ENCODE measurements at places on chromosomes 1 and 21.

DNA sequence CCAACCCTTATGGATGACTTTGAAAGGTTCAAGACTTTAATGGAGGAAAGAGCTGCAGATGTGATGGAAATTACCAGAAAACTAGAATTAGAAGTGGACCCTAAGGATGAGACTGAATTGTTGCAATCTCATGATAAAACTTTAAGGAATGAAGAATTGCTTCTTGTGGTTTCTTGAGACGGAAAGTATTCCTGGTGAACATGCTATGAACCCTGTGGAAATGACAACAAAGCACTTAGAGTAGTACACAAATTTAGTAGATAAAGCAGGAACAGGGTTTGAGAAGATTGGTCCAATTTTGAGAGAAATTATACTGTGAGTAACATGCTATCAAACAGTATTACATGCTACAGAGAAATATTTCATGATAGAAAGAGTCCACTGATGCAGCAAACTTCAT, 215.4 kb downstream of the OMA1 start:
- DNase-seq: no peak

DNA sequence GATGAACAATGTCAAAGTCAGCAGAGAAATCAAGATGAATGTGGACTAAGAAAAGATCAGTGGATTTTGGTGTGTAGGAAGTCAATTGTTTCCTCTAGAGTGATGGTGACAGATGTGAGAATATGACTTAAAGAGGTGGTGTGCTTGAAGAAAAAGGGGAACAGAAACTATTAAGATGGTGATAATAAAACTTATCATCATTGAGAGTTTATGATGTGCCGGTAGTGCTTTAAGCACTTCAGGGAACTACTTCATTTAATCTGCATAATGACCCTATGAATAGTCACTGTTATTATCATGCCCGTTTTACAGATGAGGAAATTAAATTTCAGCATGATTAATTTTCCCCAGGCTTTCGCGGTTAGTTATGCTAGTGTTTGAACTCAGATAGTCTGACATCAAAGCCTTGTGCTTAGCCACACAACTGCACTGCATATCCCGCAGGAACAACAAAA, 246.9 kb upstream of the LRRC7 start:
- DNase-seq: no peak

- DNase-seq: no peak
These were observed 39.5 kb downstream of the TENT5C start for GRCh38 chr1:117645343-117645742.

DNA sequence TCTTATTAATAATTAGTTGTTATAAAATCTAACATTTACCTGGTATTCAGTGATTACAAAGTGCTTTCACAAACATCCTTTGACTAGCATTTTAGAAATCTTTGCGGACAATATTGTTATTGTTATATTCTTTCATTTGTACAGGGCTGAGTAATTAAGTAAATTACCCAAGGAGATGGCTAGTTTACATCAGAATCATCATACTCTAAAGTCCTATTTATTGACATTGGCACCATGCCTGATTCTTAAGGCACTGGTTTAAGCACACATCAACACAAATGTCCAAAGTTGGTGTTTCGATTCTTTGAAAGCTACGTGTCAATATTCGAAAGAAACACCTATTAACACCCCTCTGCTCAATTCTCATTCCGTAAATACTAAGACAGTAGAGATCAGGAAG, 424.6 kb upstream of the CHRM3 start:
- DNase-seq: no peak

- DNase-seq: no peak
These were observed 145.0 kb upstream of the FGGY start for GRCh38 chr1:59151860-59152259.

DNA sequence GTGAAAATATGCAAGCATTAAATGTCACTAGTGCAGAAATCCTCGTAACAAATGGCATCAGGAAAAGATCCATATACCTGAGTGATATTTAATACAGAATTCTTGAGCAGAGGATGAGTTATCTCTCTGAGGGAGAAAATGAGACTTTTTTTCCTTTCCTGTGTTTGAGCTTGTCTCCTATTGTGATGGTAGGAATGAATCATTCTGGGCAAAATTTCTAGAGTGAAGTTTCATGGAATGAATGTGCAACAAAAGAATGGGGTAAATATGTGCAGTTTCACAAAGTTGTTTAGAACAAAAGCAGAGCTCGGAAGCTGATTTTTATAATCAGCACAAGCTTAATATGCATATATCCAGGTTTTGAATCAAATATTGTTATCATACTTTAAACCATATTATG, 4.6 kb downstream of the CTPS1 start:
- DNase-seq: no peak

GRCh38 chr1:172040466-172040865, 199.2 kb downstream of the DNM3 start:
- DNase-seq: no peak

DNA sequence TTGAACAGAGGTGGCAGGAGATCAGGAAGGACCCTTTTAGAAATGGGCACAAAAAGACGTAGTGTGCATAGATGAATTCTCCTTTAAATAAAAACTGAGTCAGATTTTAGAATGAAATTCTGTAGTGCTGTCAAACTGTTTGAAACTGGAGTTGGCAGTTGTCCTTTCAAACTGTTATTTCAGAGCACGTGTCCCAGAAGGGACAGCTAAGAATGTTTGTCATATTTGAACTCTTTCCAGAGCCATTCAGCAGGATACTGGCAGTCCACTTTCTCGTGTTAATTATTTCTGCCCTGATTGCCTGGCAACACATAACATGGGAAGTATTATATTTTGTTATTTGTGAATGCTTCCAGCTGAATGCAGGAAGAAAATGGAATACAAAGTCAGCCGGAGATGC, 212.3 kb upstream of the DPYD start:
- DNase-seq: no peak

DNA sequence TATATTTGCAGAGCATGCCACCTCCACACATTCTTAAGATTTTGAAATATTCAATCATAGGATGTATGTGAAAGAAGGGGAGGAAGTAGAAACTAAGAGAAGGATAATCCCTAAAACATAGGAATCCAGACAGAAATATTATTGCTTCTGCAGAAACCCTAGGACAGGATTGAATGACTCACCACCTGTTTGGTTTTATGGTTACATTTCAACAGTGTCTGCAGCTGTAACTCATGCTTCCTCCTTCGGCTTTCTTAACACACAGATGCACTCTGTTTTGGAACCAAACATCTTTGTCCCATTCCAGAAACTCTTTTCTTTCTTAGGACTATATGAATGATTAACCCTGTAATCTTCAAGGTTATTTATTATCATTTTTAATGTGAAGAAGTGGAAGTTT, 20.7 kb downstream of the RGS7 start:
- DNase-seq: peak; percentile 49

GRCh38 chr1:26468911-26469310, 3.3 kb upstream of the HMGN2 start:
- no peak for DNase-seq

- DNase-seq: no peak
These were observed 2.5 kb upstream of the GJC2 start for GRCh38 chr1:228147151-228147693.

DNA sequence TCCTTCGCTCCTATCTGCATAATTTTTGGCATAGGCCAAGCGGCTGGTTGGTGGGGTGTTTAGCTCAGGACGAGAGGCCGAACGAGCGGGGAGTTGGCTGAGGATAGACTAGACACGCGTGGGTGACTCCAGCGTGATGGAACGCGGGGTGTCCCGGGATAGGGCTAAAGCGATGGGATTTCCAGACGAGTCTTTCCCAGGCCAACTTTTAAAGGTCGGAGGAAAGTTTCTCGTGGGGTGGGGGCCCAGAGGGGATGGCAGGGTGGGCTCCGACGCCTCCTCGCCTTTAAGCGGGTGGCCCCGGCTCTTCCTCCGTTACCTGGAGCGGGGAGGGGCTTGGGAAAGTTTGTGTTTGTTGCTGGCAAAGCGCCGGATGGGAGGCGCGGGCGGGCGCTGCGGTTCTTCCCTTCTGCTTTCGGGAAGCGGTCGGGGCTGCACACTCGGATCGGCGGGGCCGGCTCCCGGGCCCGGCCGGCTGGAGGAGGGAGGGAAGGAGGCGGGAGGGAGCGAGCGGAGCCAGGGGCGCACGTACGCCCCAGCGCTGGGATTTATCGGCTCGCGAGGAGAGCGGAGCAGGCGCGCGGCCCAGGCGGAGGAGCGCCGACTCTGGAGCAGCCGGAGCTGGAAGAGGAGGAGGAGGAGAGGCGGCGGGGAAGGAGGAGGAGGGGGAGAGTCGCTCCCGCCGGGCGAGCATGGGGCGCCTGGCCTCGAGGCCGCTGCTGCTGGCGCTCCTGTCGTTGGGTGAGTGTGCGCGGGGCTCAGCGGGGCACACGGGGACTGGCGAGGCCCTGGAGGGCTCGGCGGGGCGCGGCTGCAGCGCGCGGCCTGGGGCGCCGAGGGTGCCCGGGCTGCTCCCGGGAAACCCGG, at the start of gene PTGFRN:
Gene PTGFRN (plus strand): TSS at position 405 of the 867 bp plus-strand sequence. CDS start 288 bp downstream, at position 693.
- DNase-seq: peak; percentile 52

- DNase-seq: no peak
These were observed 24.2 kb upstream of the C1orf174 start for GRCh38 chr1:3924186-3924824.

DNA sequence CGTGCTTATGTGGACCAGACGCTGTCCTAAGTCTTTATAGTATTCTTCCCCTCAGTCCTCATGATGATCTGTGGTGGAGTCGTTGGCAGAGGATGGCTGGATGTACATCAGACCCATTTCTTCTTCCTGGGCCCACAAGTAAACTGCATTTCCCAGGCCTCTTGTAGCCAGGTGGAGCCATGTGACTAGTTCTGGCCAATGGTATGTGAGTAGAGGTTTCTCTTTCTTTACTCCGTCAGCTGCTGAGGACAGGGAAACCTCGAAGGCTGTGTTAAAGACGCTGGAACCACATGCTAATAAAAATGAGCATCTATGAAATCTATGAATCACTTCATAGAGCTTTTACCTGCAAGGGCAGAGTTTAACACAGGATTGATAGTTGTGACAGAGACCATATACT, 18.7 kb upstream of the ZNF362 start:
- no peak for DNase-seq

DNA sequence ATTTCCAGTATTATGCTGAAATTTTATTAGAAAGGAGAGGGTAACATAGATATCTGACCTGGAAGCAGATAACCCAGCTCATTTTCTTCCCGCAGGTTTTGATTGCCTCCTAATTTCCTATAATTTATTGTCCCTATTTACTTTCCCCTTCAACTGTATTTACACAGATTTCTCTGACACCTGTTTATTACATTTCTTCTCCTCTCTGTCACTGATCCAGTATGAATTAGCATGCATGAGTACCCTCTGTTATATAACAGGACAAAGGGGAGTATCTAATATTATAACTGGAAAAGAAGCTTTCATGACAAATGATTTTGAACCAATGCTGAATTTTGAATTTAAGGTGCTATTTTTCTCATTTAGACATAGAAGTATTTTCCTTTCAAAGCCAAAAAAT, 37.4 kb downstream of the DENND1B start:
- DNase-seq: no peak

DNA sequence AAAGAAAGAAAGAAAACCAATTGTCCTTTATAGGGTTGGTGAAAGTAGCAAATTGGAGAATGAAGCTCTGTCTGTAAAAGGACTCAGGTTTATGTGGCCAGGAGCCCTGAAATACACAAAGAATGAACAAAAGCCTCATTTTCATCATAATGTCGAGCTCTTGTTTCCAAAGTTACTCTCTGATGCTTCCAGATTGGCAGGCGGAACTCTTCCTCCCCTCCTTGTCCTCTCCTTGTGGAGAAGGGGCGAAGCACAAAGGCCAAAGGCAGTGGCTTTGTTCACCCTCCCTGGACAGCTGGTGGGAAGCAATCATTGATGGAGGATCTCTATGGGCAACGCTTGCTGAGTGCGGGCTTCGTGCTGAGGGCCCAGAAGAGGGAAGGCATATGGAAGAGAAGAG, 5.6 kb downstream of the CA6 start:
- DNase-seq: no peak

GRCh38 chr1:39167632-39168209, 36.8 kb upstream of the MACF1 start:
- DNase-seq: no peak

DNA sequence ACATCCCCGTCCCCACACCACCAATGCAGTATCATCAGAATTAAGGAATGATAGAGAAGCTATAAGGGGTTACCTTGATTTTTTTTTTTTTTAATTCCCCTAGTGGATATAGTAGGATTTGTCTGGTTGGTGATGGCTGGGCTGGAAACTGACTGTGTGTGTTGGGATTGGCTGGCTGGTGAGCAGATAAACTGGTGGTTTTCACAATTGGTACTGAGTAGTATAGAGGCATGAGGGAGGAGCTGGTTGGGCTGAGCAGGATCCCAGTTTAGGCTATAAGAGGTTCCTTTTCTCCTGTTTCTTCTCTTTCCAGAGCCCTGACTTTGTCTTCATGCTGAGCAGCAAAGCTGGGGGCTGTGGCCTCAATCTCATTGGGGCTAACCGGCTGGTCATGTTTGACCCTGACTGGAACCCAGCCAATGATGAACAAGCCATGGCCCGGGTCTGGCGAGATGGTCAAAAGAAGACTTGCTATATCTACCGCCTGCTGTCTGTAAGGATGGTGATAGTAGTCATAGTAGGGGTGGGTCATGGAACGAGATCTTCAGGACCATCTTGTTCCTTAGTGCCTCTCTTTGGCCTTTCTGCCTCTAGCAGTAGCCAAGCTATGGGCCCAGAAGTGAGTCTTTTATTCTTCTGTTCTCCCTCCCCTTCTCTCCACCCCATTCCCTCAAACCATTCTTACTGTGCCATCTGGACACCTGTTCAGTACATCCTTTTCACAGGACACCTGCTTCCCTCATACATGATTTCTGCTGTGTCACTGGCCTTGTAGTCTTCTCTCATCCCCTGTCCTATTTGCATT, 26.9 kb downstream of the RAD54L start:
- no peak for DNase-seq

- DNase-seq: no peak
These were observed 105.5 kb downstream of the RERE start for GRCh38 chr1:8711873-8712412.

DNA sequence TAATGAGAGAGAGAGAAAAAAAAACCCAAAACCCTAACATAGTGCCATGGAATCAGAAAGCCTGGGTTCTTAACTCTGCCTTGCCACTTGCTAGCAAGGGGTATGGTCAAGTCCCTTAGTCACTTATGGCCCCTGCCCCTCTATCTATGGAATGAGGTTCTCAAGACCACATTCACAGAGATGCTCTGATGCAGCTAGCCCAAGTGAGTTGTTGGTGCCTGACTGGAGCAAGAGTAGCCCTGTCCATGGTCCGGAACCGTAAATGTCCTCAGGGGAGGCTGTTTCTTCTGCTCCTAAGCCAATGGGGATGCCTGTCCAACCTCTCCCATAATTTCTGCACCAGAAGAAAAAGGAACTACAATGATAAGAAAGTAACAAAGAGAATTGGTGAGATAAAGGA, 56.8 kb downstream of the CSMD2 start:
- DNase-seq: no peak
